ENCODE measurements at places on chromosomes 3 and 15. TPM values are rescaled to one million over a fixed set of nuclear protein-coding genes. Genes with fewer than 3 reads are reported as not detected.

Gene VEPH1
- polyA plus RNA-seq, result 45.3 TPM

Gene BUB1B
- polyA plus RNA-seq, result 19.0 TPM

Gene GCSAM
- 1.5 TPM for polyA plus RNA-seq

Gene USP13
- polyA plus RNA-seq, result 23.3 TPM

Gene PHLDB2
- 59.3 TPM for polyA plus RNA-seq

Gene ATP13A5
- polyA plus RNA-seq, result 0.68 TPM

Gene ATP2B2
- 0.03 TPM for polyA plus RNA-seq

Gene VIPR1
- 12.6 TPM for polyA plus RNA-seq

Gene CYP11A1
- 0.54 TPM for polyA plus RNA-seq

Gene LINGO1
- 15.0 TPM for polyA plus RNA-seq

Gene NOX5
- 0.33 TPM for polyA plus RNA-seq

Gene GABRA5
- polyA plus RNA-seq, result not detected

GRCh38 chr3:9399337-9399703 lies 1.9 kb downstream of the SETD5 start:
- peak; percentile 40 for DNase-seq

DNA sequence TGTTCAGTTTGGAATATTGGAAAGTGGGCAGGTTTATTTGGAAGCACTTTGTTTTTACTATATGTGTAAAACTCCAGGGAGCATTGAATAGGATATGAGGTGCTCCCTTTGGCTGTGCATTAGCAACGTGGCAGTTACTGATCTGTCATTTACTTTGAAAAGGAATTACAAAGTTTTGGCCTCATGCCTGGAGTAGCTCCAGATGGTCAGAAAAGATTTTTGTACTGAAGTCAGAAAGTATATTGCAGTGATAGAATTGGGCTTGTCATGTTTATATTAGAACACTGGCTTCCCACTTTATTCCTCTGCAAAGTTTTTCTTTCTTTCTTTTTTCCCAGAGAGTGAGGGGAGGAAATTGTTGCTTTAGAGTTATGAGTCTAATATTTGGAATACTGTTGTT lies 26.1 kb downstream of the FNDC3B start:
- peak; percentile 56 for DNase-seq

GRCh38 chr15:62365795-62366442 lies 200.8 kb upstream of the C2CD4B start:
- no peak for DNase-seq

DNA sequence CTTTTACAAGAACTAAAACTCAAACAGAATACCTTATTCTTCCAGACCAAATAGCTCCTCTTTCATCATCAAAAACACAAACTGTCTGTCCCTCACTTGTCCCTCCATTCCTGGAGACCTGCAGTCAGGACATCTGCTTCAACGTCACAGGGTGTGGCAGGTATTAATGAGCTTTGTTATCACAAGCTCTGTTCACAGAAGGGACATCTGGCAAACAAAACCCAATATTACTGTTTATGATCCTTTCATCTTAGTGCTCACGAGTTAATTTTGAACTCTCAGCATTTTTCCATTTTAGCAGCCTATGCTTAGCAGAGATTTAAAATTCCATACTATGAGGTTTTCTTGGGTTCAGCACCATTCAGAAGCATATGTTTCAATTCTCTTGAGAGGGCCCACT lies 32.9 kb downstream of the AP3S2 start:
- no peak for DNase-seq

GRCh38 chr3:59820352-59820934 lies 770.6 kb upstream of the CFAP20DC start:
- DNase-seq, result no peak

- DNase-seq, result no peak
These were observed 58.6 kb downstream of the DRD3 start for GRCh38 chr3:114120211-114120610.

GRCh38 chr3:140461250-140461649 lies 216.6 kb upstream of the TRIM42 start:
- DNase-seq, result no peak

DNA sequence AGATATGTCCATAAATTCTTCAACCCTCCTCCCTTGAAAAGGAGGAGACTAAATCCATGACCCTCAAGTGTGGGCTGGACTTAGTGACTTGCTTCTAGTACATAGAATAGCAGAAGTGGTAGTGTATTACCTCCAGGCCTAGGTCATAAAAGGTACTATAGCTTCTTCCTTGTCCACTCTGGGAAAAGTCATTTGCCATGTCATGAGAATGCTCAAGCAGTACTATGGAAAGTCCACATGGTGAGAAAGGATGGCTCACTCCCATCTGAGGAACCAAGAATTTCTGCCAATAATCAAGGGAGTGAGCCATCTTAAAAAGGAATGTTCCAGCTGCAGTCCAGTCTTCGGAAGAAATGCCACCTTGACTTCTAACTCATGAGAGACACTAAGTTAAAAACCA lies 10.5 kb upstream of the ILDR1 start:
- no peak for DNase-seq

GRCh38 chr3:10142707-10143560 lies 1.4 kb downstream of the VHL start:
- no peak for DNase-seq

DNA sequence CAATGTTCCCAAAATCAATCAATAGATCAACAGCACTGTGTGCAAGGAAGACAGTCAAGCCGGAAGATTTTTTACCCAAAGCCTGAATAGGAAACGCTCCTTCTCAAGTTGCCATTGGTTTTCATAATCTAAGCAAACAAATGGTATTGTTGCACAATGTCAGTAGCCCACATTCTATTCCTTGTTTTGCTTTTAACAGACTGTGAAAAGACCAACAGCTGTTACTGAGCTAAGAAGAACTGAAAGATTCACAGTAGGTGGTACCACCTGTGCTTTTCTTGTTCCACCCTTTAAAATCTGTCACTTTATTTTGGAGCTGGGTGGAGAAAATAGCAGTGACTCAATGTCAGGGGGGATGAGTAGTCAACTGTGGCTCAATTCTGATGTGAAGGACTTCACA lies 357.5 kb upstream of the CADM2 start:
- DNase-seq, result no peak

DNA sequence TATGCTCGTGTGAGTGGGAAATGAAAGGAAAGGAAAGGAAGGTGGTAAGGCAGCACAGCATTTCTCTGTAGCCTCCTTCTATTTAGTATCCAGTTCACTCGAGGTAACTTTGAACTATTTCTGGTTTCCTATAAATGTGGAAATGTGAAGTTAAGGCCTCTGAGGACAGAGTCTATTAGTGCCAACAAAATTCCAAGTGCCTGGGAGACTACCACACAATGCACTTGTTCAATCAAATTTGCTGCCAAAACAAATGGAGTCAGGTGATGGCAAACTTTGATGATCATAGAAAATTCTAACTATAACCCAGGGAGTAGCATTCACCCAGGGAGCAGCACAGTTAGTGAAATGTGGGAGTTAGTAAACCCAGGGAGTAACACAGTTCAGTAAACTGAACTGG lies 155.1 kb downstream of the ALCAM start:
- DNase-seq, result no peak

DNA sequence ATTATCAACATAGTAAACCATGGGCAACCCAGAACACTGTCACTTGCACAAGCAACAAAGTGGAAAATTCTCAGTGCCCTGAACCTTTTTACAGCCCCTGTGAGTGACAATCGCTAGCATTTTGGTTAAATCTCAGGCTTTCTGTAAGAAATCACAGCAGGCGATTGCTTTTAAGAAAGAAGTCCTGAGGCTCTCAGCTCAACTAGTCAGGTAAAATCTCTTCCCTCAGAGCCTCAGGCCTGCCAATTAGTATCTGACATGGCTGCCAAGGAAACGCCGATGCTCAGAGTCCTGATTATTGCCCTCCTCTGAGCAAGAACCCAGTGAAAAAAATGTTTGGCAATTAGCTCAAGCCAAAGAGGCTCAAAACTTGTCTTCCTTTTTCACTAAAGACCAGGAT lies 530.8 kb downstream of the DIPK2A start:
- no peak for DNase-seq

DNA sequence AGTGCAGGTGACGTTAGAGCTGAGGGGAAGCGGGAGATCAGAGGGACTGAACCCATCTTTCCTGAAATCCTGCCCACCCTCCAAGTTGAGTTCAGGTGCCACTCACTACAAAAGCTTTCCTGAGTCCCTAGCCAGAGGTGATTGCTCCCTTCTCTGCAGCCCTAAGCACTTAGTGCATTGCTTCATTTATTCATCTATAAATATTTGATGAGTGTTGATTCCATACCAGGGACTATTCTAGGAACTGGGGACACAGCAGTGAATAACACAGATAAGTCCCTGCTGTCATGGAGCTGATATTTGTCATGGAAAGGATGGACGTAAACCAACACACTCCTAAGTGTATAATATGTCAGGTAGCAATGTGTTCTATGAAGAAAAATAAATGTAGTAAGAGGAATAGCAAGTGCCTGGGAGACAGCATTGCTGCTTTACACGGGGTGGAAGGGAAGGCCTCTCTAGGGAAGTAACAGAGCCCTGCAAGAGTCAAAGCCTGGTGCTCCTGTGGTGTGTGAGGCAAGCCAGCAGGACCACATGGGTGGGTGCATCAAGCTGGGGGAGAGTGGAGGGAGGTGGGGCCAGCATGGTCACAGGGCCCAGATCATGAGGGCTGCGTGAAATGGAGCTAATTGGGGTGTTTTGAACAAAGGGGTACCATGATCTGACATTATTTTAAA lies 18.6 kb downstream of the ALPK3 start:
- DNase-seq, result no peak

GRCh38 chr15:89130201-89130600 lies 41.9 kb downstream of the ABHD2 start:
- no peak for DNase-seq

- DNase-seq, result no peak
These were observed 591.9 kb downstream of the ROBO1 start for GRCh38 chr3:79175870-79176269.

GRCh38 chr3:122929188-122930062 lies 98.1 kb downstream of the SEMA5B start:
- no peak for DNase-seq

DNA sequence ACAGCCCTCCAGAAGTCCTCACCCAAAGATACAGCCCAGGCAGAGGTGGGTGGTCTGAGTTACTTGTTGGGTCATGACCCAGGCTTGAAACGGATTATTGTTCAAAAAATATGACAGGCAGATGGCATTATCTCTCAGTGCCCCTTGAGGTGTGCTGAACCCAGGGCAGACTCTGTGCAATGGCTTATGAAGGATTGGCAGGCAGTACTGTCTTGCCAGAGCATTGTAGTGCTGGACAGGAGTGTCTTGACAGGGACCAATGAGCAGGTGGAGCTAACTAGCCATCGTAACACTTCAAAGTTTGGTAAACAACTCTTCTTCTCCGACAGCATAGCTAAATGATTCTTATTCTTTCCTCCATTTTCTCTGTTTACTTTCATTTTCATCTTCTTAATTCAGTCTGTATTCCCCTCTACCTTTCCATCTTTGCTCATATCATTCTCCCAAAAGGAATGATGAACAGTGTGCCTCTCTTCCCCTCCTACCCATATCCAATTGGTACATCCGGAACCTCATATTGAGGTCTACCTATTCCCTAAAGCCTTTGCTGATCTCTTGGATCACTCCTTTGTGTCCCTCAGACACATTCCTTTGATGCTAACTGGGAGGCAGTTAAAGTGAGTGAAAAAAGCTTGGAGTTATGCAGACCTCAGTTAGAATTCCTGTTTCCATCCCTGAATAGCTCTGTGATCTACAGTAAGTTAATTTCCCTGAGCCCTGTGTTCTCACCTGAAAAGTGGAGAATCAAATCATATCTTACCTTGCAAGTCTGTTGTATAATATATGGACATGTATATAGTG lies 2.6 kb upstream of the IL20RB start:
- DNase-seq, result no peak

GRCh38 chr15:25092661-25093060 lies 137.9 kb downstream of the SNRPN start:
- no peak for DNase-seq

DNA sequence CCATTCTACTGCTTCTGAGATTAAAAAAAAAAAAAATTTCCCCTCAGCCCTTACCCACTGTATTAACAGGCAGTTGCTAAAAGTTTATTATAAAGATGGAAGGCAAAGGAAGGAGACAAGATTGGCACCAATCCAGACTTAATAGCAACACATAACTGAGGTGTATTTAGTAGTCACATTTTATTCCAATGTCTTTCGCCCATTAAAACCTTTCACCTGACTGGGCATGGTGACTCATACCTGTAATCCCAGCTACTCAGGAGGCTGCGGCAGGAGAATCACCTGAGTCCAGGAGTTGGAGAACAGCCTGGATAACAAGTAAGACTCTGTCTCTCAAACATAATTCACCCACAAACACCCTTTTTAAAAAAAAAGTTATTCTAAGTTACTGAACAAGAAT lies 4.4 kb downstream of the ACAP2 start:
- no peak for DNase-seq

DNA sequence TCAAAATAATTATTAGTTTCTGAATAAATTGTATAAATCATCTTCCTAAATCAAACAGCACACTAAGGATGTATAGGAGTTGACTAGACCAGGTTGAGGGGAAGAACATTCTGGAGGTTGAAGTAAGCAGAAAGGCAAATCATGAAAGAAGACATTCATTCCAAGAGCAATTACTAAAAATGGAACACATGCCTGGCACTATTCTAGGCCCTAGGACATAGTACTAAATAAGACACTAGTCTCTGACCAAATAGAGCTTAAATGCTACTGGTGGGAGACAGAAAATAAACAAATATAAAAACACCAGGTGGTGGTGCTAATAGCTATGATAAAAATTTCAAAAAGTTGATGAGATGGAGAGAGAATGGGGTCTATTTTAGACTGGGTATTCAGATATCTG lies 190.1 kb downstream of the TBC1D5 start:
- no peak for DNase-seq

- peak; percentile 65 for DNase-seq
These were observed 14.4 kb upstream of the MRPS22 start for GRCh38 chr3:139329364-139329850.

GRCh38 chr3:122957707-122958689 lies 69.6 kb downstream of the SEMA5B start:
- peak; percentile 52 for DNase-seq

- no peak for DNase-seq
These were observed 76.3 kb downstream of the MYLK start for GRCh38 chr3:123807820-123808219.
